ENCODE measurements at places on chromosomes 1 and 21.

DNA sequence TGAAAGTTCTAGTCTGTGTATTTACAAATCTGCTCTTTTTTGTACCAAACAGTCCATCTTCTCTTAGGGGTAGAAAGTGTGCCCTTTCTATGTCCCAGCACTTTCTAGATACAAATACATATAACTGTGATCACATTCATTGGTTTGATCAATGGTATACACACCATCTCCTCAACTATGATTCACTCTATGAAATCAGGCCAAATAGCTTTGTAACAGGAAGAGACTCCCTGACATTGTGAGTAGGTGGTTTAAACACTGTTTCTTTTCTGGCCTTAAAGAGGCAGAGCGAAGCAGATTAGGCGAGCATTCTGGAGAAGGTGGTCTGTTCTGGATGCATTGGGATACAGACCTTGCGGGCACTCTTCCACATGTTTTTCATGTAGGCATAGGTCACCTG, 39.3 kb upstream of the EXOSC10 start:
- DNase-seq, result no peak

DNA sequence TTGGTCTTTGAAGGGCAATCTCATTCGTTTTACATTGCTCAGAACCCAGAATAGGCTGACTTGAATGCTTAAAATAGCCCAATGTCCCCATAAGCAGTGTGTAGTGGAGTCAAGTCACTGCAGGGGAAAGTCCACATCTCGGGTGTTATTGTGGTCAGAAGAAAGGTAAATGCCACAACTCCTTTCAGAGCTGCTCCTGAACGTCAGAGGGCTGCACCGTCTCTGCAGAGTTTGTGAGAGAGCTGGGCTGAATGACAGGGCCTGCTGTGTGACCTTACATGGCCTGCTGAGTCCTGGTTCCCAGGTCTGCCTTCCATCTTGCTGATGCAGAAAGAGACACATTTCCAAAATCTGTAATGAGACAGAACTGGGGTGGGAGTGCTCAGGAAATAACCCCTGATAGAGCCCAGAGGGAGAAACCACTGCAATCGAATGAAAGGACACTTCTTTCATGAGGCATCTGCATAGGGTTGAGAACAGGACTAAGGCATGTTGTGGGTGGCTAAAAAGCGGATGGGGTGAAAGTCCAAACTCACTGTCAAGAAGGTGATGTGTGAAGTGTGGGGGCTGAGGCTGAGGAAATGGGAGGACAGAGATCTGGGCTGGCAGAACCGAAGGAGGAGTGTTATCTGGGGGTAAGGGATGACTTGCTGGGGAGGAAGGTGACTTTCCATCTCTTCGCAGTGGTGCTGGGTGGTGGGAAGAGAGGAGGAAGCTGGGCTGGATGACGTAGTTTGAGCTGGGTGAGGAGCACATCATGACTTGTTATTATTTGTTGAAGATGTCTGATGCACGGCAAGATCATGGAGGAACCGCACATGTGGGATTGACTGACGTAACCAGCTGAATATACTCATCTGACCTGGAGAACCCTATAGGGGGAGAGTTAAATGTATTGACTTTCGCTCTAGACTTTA, 33.7 kb downstream of the XCL2 start:
- no peak for DNase-seq

- DNase-seq, result no peak
These were observed 51.7 kb downstream of the CASZ1 start for GRCh38 chr1:10744654-10745238.

GRCh38 chr1:151384584-151384983, 12.1 kb upstream of the SELENBP1 start:
- DNase-seq, result no peak

DNA sequence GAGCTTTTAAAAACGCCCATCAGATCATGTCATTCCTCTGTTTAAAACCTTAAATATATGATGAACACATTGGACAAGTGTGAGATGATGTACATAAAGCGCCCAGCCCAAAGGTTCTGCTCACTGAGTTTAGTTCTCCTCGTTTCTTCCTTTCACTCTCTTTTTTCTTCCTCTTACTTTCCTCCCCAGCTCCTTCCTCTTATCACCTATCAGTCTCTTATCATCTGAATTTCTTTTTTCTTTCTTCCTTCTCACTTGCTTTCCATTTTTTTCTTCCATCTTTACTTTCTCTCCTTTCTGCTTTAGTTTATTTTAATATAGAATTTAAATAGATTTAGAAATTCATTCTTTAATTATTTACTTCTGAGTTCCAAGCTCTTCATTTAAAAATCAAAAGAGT, 17.8 kb upstream of the POGZ start:
- DNase-seq, result no peak

- DNase-seq, result no peak
These were observed 39.1 kb downstream of the RPS6KC1 start for GRCh38 chr1:213089924-213090677.

- DNase-seq, result no peak
These were observed 72.1 kb downstream of the ZNF648 start for GRCh38 chr1:181989261-181989920.

- no peak for DNase-seq
These were observed 4.0 kb downstream of the ECHDC2 start for GRCh38 chr1:52917581-52917980.

All from stimulated activated CD4-positive, alpha-beta T cell treated with anti-CD3 and anti-CD28 coated beads, Interleukin-12 subunit alpha, Interleukin-12 subunit beta, amount 100 ng/mL, for 4 hours (primary cell).